ENCODE measurements at places on chromosomes 3 and 15. TPM values are rescaled to one million over a fixed set of nuclear protein-coding genes. Genes with fewer than 3 reads are reported as not detected.
A peak's percentile ranks its signal among the peaks of the same experiment; 100 is the strongest.

Gene CPA3
- not detected for polyA plus RNA-seq

Gene NDUFAF3
- polyA plus RNA-seq = 155 TPM

Gene BUB1B
- polyA plus RNA-seq = not detected

Gene CHST14
- 1.1 TPM for polyA plus RNA-seq

Gene GPR15
- polyA plus RNA-seq = 8.6 TPM

DNA sequence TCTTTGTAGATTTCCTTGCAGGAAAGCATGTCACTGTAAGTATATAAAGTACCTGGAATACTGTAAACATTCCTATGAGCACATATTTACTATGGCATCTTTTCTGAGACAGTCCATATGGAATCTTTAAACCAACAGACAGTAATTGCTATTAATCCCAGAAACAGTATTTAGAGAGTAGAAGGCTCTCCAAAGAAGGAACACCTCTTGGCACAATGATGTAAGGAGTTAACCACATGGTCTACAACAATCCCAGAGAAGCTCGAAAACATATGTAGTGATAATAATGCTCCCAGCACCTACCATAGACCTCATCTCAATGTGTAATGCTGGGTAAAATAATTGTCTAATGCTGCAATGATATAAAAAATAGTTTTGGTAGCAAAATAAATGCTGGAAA is 95.8 kb upstream of the IL12A start:
- H3K27ac ChIP-seq = no peak overlapping the region
- no peak for DNase-seq
- H3K36me3 ChIP-seq = no peaks in the 10 kb centered on the region
- no peak overlapping the region for H3K4me3 ChIP-seq
- H3K27me3 ChIP-seq = peaks cover 13% of the 10 kb centered on the region

GRCh38 chr3:184315543-184315867 is 1.1 kb downstream of the EIF4G1 start:
- no peaks in the 10 kb centered on the region for H3K27me3 ChIP-seq
- H3K27ac ChIP-seq = peak overlapping the region; percentile 88
- peak overlapping the region; percentile 69 for H3K4me3 ChIP-seq
- H3K36me3 ChIP-seq = peaks cover 30% of the 10 kb centered on the region
- DNase-seq = no peak

DNA sequence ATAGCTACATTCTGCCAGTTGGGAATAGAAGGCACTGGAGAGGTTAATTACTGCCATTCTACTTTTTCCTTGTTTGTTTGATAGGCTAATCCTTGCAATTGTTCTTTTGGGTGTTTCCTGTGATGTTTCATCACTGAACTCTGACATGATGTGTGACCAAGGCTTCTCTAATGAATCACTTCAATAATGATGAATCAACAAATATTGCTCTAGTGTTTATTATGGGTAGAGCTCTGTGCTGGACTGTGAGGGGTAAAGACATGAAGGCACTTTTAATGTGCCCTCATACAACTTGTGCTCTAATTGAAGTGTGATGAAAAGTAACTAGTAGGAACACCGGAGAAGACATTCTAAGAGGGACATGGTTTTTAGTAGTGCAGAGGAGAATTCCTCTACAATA is 233.6 kb downstream of the WDR72 start:
- H3K27me3 ChIP-seq = no peaks in the 10 kb centered on the region
- H3K27ac ChIP-seq = no peak overlapping the region
- no peaks in the 10 kb centered on the region for H3K36me3 ChIP-seq
- H3K4me1 ChIP-seq = no peaks in the 10 kb centered on the region
- H3K4me3 ChIP-seq = no peak overlapping the region

GRCh38 chr3:115685097-115685496 is 61.8 kb downstream of the GAP43 start:
- no peaks in the 10 kb centered on the region for H3K4me1 ChIP-seq
- H3K27me3 ChIP-seq = peaks cover 3% of the 10 kb centered on the region
- H3K4me3 ChIP-seq = no peak overlapping the region

DNA sequence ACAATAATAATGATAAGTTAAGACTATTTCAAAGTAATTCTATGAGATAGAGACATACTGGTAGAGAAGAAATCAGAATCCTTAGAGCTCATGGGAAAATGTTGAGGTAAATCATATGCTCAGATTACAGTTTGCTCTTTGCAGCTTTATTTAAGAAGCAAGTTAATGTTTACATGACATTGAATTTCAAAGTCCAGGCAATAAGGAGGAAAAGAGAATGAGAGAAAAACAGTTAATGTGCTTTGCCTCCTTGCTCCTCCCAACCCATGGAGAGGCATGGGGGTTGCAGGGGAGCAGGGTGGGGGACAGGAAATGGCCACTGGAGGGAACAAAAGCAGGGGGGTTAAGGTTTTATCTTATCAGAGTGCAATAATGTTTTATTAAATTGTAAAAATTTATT is 42.2 kb upstream of the ZBTB38 start:
- H3K4me1 ChIP-seq = peaks cover 14% of the 10 kb centered on the region
- no peak overlapping the region for H3K4me3 ChIP-seq
- H3K27ac ChIP-seq = no peak overlapping the region
- no peaks in the 10 kb centered on the region for H3K36me3 ChIP-seq
- no peak for DNase-seq

DNA sequence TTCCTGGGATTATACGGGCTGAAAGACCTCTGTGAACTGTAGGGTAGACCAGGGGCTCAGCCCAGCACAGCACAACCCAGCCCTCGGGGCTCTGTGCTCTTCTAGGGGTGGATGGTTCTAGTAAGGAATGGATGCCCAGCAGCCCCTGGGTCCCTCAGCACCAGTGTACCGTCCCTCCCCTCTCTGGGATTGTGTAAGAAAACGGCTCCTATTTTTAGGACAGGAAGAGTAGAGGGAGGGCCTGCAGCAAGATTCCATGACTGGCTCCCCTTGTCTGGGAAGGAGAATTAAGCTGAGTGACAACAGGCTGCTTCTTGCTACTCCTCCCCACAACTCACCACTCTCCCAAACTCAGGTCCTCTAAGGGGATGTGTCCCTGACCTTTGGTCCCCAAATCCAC is 270.8 kb upstream of the TOPAZ1 start:
- no peaks in the 10 kb centered on the region for H3K36me3 ChIP-seq
- no peak for DNase-seq
- peaks cover 8% of the 10 kb centered on the region for H3K27me3 ChIP-seq
- H3K4me3 ChIP-seq = no peak overlapping the region
- no peaks in the 10 kb centered on the region for H3K4me1 ChIP-seq
- no peak overlapping the region for H3K27ac ChIP-seq

GRCh38 chr3:129820587-129820986 is 72.9 kb downstream of the TMCC1 start:
- DNase-seq = no peak
- peaks cover 5% of the 10 kb centered on the region for H3K36me3 ChIP-seq
- no peaks in the 10 kb centered on the region for H3K27me3 ChIP-seq
- H3K27ac ChIP-seq = no peak overlapping the region

- no peak for DNase-seq
- no peak overlapping the region for H3K27ac ChIP-seq
- H3K27me3 ChIP-seq = no peaks in the 10 kb centered on the region
- no peaks in the 10 kb centered on the region for H3K36me3 ChIP-seq
- H3K4me1 ChIP-seq = no peaks in the 10 kb centered on the region
These were observed 151.5 kb downstream of the DPH6 start for GRCh38 chr15:35394416-35394815.

DNA sequence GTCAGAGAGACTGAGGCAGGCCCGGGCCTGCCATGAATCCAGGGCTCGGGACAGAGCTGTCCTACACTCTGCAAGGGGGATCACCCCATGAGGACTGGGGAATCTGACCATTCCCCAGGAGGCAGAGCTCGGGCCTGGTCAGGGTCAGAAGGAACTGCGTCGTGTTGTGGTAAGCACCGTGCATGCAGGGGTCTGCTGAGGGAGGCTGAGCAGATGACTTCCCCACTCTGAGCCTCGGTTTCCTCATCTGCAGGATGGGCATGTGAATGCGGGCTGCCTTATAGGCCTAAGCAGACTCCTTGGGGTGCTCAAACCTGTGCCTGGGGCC is 61.6 kb upstream of the IQSEC1 start:
- no peak for DNase-seq
- H3K36me3 ChIP-seq = no peaks in the 10 kb centered on the region
- no peak overlapping the region for H3K4me3 ChIP-seq
- no peaks in the 10 kb centered on the region for H3K27me3 ChIP-seq

DNA sequence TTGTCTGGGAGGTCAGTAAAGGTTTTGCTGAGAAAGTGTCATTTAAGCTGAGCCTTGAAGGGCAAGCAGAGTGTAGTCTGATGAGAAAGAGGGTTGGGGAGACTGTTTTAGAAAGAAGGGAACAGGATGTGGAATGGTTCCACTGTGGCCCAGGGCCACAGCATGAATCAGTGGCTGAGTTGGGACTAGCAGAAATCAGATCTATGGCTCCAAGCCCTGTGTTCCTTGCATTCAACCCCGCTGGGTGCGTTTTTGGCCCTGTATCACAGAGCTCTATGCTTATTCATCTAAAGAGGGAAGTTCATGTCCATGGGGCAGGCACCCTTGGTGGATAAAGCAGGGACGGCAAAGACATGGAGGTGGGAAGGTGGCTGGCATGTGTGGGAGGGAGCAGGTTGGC is 151.3 kb downstream of the CACNA1D start:
- H3K27ac ChIP-seq = no peak overlapping the region
- H3K27me3 ChIP-seq = peaks cover 4% of the 10 kb centered on the region
- H3K4me1 ChIP-seq = no peaks in the 10 kb centered on the region
- no peak overlapping the region for H3K4me3 ChIP-seq
- DNase-seq = no peak

GRCh38 chr3:102181175-102181920 is 253.5 kb upstream of the ZPLD1 start:
- H3K27ac ChIP-seq = no peak overlapping the region
- peaks cover 12% of the 10 kb centered on the region for H3K4me1 ChIP-seq
- DNase-seq = no peak
- H3K36me3 ChIP-seq = no peaks in the 10 kb centered on the region
- no peak overlapping the region for H3K4me3 ChIP-seq

DNA sequence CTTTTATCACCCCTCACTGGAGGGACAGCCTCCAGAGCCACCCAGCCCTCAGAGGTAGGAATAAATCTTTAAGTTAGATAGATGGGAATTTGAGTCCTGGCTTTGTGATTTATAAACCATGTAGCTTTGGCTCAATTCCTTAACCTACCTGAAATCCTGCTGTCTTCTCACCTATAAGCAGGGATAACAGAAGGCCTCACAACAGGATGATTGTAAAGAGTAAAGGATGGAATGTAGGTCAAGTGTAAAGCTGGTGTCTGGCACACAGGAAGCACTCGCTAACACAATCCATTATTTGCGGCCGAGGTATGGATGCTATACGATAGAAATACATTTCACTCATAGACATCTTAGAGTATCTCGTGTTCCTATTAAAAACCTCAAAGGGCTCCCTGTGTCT is 162.9 kb upstream of the LRTM1 start:
- no peaks in the 10 kb centered on the region for H3K4me1 ChIP-seq
- no peak for DNase-seq
- no peaks in the 10 kb centered on the region for H3K36me3 ChIP-seq
- H3K27ac ChIP-seq = no peak overlapping the region
- H3K4me3 ChIP-seq = no peak overlapping the region
- H3K27me3 ChIP-seq = no peaks in the 10 kb centered on the region

Measured in CD4-positive, CD25-positive, alpha-beta regulatory T cell (primary cell).